ENCODE measurements at places on chromosomes 1 and 21. TPM values are rescaled to one million over a fixed set of nuclear protein-coding genes. Genes with fewer than 3 reads are reported as not detected.
A peak's percentile ranks its signal among the peaks of the same experiment; 100 is the strongest.

DNA sequence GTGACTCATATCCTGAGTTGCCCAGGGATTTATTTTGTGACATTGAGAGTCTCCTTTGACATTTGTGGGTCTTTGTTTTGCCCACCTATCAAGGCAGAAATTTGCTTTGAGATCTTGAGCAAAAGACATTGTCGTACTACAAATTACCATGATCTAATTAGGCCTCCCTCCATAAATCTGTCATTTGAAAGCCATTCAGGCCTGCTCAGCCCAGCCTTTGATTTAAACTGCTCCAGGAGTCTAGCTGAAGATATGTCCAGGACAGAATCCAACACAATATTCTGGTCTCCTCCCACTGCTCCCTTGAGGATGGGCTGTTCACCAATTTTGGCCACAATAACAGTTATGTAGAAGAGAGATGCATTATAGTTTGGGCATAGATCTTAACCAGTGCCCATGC lies 86.7 kb downstream of the PROX1 start:
- DNase-seq: no peak

- no peak for DNase-seq
These were observed 51.0 kb downstream of the BACH1 start for GRCh38 chr21:29349702-29350101.

GRCh38 chr21:27648560-27648959 lies 681.7 kb upstream of the ADAMTS5 start:
- no peak for DNase-seq

- DNase-seq: no peak
These were observed 53.5 kb downstream of the MRPL37 start for GRCh38 chr1:54253480-54253879.

GRCh38 chr1:196372896-196373536 lies 235.2 kb downstream of the KCNT2 start:
- no peak for DNase-seq

DNA sequence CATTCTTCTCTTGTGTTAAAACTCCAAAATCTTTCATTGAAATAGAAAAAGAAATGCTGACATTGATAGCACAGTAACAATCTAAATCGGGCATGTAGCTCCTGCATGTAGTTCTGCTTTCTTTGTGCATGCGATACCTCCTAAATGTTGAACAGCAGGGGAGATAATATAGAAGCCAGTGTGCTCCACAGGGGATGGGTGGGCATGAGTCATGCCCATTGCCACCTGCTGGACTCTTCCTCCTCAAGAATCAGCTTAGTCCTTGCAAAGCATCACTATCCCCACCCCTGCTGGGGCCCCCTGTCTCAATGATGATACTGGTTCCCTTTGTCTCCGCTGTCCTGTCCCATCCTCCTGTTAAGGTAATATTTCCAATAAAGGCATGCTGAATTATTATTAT lies 203.0 kb downstream of the RWDD3 start:
- DNase-seq: no peak

- DNase-seq: no peak
These were observed 351.3 kb downstream of the RRAGC start for GRCh38 chr1:38508232-38508631.

DNA sequence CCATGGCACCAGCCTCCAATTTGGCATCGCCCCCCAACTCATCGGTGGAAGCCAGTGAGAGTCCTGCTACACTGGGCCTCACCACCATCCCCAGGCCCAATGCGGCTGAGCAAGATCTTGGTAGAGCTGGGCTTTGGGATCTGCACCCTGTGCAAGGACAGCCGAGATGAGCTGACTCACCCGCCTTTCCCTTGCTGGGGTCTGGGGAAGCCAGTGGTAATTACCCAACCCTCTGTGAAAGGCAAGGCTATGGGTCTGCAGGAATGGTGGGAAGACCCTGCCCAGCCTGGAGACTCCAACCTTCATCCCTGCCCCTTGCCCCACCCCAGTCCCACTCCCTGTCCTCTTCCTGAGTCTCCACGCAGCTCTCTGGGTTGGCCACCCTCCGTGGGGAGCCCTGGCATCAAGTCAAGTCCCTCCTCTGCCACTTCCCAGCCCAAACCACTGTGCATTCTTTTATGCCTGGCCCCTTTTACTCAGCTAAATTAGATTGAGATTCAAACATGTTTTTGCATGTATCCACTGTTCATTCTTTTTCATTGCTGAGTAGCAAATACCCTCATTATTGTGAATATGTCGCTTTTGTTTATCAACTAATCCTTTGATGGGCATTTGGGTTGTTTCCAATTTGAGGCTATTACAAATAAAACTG lies 8.8 kb downstream of the SMCP start:
- DNase-seq: no peak

- no peak for DNase-seq
These were observed 14.1 kb downstream of the ZBTB18 start for GRCh38 chr1:244065063-244065793.

DNA sequence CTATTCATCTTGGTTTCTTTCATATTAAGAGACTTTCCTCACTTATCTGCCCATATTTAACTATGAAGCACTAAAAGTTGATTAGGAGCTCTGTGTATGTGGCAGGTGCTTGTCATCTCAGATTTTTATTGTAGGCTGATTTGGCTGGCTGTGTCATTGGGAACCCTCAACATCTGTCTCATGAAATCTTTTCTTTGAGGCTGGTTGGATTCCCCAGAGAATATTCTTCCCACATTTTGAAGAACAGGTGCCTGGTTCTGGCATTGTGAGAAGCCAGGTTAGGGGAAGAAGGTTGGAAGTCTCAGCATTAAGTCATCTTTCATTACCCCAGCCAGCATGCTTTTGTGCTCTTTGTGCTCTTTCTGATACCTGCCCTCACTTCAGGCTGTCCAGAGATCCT lies 37.1 kb downstream of the EEIG2 start:
- no peak for DNase-seq

DNA sequence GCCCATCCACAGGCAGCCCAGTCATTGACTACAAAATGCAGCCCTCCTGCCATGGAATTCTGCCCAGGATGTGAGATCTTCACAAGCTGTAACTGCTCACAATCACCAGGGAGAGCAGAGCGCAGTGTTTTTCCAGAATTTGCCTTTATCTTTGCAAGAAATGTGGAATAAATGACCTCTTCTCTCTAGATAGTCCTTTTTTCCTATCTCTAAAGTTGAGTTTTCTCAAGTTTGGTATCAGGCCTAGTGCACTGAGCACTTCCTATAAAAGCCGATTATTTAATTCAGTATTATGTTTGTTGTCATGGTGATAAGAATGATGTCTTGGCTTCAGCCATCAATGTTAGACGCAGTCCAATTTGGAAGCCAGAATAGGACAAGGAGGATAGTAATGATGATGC lies 246.9 kb upstream of the IRF2BP2 start:
- peak; percentile 73 for DNase-seq

DNA sequence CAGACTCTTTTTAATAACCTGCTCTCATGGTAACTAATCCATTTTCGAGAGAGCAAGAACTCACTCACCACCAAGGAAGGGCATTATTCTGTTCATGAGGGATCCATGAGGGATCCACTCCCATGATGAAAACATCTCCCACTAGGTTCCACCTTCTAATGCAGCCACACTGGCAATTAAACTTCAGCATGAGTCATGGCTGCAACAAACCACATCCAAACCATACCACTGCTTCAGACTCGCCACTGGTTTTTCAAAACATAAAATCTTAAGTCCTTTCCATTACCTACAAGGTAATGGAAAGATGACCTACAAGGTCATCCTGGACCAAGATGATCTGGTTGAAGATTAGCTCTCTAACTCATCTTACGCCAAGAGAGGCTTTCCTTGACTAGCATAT lies 405.1 kb downstream of the VAV3 start:
- DNase-seq: no peak

GRCh38 chr1:116179964-116180363 lies 68.8 kb downstream of the MAB21L3 start:
- DNase-seq: no peak

GRCh38 chr1:101567582-101568189 lies 330.9 kb downstream of the S1PR1 start:
- peak; percentile 3 for DNase-seq

DNA sequence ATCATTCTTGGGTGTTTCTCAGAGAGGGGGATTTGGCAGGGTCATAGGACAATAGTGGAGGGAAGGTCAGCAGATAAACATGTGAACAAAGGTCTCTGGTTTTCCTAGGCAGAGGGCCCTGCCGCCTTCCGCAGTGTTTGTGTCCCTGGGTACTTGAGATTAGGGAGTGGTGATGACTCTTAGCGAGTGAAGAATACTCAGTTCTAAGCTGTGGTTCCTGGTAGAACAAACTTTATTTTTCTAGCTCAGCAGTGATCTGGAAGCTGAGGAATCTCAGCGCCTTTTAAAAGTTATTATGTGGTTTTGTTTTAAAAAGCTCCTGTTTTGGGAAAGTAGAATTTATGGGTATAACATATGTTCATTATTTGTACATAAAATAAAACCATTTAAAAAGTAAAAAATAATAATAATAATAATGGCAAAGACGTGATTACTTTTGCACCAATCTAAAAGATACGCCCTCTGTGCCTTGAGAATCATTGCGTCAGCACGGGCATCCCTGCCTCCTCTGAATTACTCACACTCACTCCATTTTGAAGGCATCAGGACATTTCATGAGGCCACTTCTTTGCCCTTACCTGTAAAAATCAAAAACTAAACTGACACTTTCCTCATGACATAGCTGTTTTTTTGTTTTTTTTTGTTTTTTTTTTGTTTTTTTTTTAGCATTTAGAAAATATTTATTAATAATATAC lies 29.7 kb upstream of the TNFRSF1B start:
- DNase-seq: no peak

- no peak for DNase-seq
These were observed 223.9 kb downstream of the DUSP10 start for GRCh38 chr1:221517961-221518360.

DNA sequence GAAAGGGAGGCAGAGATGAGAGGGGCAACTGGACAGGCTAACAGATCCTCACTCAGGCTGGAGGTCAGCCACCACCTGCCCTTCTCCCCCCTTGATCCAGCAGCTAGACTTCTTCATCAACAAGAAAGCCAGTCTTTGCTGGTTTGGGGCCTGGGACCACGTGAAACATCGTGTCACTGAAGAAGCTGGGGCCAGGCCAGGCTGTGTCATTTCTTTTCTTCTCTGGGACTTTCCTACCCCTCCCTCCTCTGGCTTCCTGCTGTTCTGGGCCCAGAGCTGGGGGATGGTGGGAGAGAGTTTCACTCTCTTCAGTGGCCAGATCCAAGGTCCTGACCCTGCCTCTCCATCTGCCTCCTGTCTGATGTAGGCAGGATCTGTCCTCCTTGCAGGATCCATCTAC lies 18.1 kb upstream of the SLC26A9 start:
- DNase-seq: no peak

DNA sequence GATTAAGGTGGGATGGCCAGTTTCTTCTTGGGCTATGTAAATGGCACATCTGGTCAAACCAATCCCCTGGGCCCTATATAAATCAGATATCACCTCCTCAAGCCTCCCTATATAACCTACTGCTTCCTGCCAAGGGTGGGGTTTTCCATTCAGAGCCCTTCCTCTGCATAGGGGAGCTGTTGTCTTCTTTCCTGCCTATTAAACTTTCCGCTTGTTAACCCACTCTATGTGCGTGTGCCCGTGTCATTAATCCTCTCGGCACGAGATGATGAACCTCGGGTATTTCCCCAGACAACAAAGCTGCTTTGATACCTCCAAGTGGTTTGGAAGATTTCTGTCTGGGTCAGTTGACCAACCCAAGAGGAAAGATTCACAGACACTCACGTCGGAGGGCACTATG lies 19.3 kb upstream of the SERTAD4 start:
- DNase-seq: no peak

GRCh38 chr1:242839101-242839500 lies 314.6 kb upstream of the PLD5 start:
- no peak for DNase-seq

- no peak for DNase-seq
These were observed 19.5 kb downstream of the PDE9A start for GRCh38 chr21:42672699-42673458.

GRCh38 chr1:93324486-93325464 lies 20.9 kb upstream of the DR1 start:
- no peak for DNase-seq

DNA sequence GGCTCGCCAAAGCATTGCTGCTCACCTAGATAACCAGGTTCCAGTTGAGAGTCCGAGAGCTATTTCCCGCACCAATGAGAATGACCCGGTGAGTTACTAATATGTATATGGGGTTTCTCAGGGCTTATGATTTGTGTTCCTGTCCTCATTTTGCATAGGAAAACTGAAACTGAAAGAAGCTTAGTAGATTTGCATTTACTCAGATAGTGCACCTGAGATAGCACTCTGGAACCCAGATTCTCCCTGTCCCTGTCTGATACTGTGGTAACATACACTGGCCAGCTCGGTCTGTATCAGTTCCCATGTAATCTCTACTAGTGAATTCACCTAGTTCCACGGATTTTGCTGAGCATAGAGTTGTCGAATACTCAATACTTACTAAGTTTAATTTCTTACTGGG lies 28.1 kb downstream of the DAP3 start:
- DNase-seq: no peak

GRCh38 chr1:27153549-27153886 lies 1.4 kb downstream of the SLC9A1 start:
- no peak for DNase-seq

DNA sequence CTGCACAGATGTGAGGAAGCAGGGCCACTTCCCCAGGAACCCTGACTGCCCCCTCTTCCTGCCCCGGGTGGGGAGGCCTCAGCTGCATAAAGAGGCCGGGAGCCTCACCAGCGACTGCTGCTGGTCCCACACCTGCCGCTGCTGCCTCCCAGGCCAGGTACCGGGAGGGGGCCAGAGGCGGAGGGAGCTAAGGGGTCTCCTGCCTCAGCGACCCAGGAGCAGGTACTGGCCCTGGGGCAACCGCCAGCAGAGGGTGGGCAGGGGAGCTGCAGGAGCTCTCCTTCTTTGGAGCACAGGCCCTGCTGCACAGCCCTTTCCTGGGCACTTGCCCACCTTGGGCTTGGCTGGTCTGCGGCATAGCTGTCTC lies 6.8 kb downstream of the GJC2 start:
- no peak for DNase-seq

DNA sequence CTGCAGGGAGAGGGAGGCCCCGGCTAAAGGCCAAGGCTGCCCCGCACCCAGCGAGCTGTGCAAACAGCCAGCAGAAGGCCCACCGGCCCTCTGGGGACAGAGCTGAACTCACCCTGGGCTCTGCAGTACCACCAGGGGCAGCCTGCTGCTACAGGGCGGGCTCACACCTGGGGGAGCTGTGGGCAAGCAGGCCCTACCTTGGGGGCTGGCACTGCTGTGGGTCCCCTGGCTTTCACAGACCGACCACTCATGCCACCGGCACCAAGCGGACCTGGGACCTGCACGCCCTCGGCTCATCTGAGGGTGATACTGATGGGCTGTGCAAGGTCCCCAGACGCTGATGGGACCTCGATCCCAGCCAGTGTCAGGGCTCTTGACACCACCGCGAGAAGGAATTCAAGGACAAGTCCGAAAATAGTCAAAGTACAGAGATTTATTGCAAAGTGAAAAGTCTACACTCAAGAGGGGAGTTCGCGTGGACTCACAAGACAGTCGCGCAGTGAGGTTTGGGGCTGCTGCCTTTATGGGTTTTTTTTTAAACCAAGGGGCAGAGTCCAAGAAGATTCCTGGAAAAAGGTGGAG lies 61.0 kb upstream of the ADARB1 start:
- DNase-seq: no peak

The GBP3 gene
- polyA plus RNA-seq: 16.0 TPM

The KCNJ10 gene
- 0.29 TPM for polyA plus RNA-seq

The LCE1F gene
- not detected for polyA plus RNA-seq

The CGN gene
- 33.7 TPM for polyA plus RNA-seq

The KIF21B gene
- polyA plus RNA-seq: 13.8 TPM

The GFI1 gene
- polyA plus RNA-seq: 0.48 TPM

The TLCD4 gene
- polyA plus RNA-seq: 10.6 TPM

The KRTAP21-2 gene
- polyA plus RNA-seq: not detected

The PLA2G2F gene
- not detected for polyA plus RNA-seq

The TFF3 gene
- 6.2 TPM for polyA plus RNA-seq

The IFI16 gene
- polyA plus RNA-seq: 88.2 TPM
